ENCODE measurements at places on chromosomes 5 and 9.
A peak's percentile ranks its signal among the peaks of the same experiment; 100 is the strongest.

DNA sequence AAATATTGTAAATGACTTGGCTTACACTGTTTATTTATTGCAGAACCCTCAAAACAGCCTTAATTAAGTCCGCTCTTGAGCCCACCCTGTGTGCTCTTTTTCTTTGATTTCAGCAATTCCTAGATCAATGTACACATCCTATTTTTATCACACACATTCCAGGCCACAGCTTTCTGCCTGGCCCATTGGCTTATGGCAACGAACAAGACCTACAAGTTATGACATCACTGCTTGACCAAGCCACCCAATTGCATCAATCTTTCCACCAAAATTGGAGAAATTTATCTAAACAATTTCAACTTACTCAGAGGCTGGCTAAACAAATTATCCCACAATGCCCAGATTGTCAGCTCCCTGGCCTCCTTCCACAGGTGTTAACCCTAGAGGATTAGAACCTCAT lies 158.4 kb downstream of the CPLANE1 start:
- DNase-seq, result no peak

DNA sequence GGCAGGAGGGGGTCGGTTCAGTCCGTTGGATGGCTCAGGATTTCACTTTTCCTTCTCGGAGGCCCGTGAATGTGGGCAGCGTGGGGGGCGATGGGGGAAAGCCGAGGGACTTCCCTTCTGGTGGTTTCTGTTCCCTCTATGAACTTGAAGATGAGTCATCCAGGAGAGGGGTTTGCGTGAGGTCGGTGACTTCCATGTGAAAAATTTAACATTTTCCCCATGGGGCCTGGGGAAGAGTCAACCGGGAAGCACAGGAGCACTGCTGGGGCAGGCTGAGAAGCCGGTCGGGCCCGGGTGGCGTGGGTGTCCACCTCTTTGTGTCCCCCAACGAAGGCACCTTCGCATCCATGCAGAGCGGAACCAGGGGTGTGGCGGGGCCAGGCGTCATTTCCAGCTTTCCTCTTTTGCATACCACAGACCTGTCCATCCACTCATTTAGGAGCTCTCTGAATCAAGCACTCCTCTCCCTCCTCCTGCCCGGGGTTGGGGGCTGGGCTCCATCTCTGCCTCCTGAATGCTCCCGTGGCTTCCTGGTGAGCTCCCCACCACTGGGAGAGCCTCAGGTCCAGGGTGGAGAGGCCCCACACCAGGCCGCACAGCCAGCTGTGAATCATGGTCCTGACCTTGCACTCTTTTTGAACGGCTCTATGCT lies 68.4 kb downstream of the ANKRD33B start:
- no peak for DNase-seq

DNA sequence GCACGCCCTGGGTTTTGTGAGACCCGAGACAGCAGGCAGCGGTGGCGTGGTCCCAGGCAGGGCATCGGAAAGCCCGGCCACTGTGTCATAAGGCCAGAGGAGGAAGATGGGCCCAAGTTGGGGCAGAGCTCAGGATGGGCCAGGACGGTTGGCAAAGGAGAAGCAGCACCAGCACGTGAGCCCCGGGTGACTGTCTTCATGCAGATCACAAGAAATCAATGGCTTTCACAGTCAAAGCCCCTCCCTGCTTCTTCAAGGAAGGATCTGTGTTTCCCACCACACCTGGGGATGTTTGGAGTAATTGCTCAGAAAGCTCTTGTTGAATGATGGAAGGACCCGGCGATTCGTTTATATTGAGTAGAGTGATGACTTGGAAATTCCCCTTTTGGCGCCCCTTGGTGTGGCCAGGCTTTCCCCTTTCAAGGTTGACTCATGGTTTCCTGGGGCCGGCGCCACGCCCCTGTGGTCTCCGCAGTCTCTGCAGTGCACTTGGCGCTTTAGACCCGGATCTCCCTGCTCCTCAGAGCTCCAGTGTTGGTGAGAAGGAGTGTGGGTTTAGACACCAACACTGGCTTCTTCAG lies 52.1 kb downstream of the IL31RA start:
- peak; percentile 65 for DNase-seq

GRCh38 chr5:140109759-140110645 lies 3.9 kb upstream of the PURA start:
- no peak for DNase-seq

DNA sequence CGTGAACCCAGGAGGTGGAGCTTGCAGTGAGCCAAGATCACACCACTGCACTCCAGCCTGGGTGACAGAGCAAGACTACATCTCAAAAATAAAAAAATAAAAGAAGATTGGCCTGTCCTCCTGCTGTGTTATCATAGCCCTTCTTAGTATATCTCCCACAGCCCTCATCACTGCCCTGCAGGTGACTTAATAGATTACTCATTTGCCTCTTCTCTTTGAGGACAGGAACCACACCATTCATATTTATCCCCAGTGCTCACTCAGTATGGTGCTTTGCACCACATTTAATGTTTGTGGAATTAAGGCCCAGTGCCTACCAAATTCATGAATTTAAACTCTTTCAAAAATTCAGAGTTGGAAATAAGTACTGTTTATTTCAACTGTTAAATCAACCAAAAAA lies 10.3 kb downstream of the IDNK start:
- no peak for DNase-seq

DNA sequence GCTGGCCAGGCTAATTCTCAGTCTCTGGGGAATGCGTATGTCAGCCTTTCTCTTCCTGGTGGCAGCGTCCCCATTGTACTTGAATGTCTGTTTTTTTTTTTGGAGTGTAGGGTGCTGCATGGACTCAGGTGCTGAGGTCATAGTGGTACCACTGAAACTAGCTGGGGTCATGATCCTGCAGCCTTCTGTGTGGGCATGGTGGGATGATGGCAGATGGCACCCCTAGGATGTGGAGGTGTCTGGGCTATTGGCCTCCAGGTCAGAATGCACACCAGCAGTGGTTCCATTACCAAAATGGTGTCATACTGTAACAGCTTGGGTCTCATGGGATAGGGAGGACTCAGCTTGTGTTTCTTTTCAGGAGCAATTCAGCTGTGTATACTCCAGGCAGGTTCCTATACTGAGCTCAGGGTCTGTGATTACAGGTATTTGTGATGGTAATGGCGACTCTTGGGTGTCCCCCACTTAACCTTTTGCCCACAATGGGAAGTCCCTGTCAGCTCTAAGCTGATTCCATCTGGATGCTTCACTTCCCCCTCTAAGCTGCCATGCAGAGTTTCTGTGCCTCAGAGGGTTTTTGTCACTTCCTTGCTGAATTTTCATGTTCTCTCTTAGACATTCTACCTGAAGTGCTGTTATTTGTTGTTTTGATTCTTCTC lies 17.9 kb downstream of the HSD17B4 start:
- no peak for DNase-seq

DNA sequence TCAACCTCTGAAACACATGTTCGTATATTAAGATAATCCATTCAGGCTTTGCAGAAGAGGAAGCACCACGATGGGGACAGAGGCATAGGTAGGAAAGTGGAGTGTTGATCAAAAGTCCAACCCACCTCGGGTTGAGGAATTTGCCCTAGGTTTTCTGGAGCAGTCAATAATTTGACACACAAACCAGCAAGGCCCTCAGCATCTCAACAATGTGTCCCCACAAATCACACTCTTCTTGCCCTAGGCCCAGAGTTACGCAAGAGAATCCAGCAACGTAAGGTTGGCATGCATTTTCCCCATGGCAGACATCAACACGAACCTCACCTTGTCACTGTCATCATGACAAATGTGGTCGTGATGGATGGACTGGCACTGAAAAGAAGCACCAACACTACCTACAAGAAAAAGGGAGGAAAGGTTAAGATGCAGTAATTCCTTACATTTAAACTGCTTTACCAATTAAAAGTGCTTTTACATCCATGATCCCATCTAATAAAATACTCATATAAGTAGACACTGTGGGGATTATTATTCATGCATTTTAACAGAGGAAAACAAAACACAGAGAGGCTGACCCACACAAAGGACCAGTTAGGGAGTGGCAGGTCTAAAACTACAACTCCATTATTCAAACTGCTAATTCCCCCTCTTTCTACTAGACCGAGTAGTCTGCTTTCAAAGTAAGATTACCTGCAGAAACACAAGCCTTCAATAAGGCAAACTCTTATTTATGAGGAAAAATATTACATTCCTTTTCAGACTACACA lies 24.4 kb upstream of the RNF38 start:
- DNase-seq, result no peak

DNA sequence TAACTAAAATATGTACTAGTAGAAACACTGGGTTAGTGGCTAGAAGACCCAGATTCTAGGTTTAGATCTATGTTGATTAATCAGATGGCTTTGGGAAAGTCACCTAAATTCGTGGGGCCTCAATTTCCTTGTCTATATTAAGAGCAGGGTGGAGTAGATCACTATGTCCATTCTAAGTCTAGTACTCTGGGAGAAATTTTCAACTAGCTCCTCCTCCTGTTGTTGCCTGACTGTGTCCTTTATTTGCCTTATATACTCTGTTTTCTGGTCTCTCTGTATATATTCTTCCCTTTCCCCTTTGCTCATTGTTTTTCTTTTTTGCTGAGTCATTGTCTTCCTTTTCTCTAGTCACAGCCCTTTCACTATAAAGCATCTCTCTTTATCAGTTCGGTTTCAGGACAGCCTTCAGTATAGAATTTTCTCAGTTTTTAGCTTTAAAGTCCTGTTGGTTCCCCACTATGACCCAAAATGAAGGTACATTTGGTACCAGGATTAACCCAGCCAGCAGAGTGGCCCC lies 44.5 kb upstream of the CDH6 start:
- DNase-seq, result no peak

- no peak for DNase-seq
These were observed 18.7 kb downstream of the UBTD2 start for GRCh38 chr5:172264815-172265395.

DNA sequence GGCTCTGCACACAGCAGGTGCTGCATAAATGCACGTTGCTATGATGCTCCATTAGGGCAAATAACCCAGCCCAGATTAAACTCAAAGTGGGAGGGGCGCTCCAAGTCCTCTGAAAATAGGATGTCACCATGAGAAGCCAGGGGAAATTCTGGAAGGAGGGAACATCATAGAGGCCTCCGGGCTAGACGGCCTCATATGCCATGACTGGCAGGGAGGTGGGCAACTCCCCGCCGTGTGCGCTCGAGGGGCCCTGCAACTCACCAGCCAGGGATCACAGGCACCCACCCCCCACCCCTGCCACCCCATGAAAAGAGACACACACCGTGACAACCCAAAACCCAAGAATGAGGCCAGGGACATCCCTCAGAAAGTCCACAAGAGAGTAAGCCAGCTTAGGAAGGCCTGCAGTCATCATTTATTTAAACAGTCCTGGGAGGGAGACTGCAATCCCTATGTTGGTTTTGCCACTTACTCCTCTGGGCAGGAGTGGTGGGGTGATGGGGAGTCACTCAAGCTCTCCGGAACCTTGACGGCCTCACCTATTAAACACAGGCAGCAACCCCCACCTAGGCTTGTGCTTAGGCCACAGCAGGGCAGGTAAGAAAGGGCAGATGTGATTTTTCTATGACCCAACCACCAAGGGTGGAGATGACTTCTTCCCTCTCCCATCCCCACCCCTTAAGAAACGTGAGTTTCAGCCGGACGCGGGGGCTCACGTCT lies 4.0 kb downstream of the VAV2 start:
- peak; percentile 19 for DNase-seq

DNA sequence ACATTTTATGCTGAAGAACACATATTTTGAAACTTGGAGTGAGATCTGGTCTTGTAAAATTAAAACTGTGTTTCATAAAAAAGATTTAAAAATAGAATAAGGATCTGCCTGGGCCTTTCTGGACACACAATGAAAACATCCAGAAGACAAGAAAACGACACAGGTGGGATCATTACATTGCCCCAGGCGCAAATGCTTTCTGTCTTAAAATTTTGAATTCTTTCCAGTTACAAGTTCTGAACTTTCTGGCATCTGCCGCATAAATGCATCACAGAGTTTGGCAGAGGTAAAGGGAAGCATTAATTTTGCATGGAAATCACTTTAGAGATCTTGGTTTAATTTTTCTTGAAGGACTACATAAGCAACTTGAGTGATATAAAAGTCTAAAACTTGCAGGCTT lies 219.6 kb downstream of the WDR70 start:
- DNase-seq, result no peak

- no peak for DNase-seq
These were observed 539.9 kb upstream of the CDH9 start for GRCh38 chr5:27578279-27578678.

DNA sequence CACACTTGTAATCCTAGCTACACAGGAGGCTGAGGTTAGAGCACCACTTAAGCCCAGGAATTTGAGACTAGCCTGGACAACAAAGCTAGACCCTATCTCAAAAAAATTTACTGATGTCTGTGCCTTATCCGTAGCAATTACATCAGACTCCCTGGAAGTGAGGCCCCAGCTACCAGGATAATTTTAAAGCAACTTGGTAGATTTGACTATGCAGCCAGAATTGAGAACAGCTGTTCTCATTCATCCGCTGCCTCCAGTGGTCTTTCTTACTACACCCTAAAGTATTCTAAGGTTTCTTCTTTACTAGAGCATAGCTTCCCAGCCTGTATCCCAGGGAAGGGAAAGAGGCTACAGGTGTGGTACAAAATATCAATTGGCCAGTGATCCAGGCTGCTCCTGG lies 20.4 kb upstream of the C9orf152 start:
- DNase-seq, result no peak

- DNase-seq, result no peak
These were observed 84.3 kb upstream of the SLC1A3 start for GRCh38 chr5:36521838-36522745.

DNA sequence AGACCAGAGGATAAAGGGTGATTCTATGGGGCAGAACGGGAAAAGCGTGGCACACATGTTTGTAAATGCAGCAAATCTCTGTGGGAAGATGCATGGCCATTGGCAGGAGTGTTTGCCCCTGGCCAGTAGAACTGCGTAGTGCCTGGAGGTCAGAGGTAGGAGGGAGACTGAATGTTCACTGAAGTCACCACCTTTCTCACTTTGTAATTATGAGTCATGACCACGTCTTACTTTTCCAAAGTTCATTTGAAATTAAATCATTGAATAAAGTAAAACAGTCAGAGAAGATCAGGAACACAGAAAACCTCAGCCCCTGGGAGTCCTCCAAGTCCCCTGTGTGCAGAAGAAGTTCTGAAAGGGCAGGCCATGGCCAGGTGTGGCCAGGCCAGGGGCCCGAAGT lies 4.6 kb downstream of the PTGES start:
- DNase-seq, result no peak

DNA sequence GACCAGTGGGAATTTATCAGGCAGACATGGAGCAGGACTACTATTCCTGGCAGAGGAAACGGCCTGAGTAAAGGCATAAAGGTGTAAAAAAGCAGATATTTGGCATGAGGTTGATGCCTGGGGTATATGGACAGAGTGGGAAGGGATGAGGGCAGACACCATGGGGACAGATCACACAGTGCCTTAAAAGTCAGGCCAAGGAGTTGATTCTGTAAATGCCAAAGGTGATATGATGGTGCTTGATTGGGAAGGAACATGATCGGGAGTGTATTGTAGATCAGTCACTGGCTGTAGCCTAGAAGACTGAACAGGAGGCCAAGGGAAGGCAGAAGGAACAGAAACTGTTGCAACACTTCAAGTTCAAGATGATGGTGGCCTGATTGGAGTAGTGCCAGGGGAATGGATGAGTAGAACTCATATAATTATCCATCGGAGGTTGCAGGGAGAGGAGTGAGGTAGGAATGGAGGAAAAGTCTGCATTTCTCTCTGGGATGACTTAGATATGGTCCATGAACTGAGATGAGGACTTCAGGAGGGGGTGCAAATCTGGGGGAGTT lies 594.3 kb upstream of the KLF4 start:
- no peak for DNase-seq

All from CD8-positive, alpha-beta memory T cell (primary cell).